ENCODE measurements at places on chromosomes 7 and 10.

GRCh38 chr10:117736655-117737054, 194.1 kb downstream of the EMX2 start:
- peak; percentile 74 for DNase-seq

DNA sequence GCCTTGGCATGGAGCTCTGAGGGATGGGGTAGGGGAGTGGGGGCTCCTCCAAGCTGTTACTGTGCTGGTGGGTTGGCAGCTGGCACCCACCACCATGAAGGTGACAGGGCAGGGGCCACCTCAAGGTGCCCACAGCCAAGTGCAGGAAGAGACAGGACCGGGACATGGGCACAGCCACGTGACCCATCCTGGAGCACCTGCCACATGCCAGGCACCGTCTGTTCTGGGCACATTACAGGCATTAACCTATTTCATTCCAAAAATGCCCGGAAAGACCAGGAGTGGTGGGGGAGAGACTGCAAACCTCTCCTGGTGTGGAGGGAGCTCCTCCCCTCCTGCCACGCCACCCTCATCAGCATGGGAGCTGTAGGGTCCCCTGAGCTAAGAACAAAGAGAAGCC, 56.7 kb downstream of the CAMK2B start:
- no peak for DNase-seq

DNA sequence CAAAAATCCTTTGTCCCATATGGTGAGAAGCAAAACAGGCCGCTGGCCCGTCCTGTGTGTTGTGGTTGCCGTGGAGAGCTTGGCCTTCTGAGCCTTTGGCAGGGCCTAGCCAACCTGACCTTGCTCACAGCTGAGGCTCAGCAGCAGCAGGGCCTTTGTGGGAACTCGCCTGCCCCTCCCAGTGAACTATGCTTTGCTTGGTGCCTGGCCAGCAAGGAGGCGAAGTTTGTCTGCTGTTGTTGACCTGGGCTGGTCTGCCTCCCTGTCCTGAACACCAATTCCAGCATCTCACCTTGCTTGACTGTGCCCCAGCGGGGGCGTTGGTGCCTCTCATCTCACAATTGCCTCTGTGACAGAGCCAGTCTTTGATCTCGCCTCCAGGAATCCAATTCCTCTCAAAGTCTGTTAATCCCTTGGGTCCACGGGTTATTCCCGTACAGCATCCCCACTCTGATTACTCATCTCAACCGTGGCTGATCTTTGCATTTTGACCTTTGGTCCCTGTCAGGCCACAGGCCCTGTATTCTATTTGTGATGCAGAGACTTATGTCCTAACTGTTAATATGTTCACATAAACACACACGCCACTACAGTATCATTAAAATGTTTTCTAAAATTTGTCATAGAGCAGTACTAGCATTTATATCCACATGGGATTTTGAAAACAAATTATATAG, 22.6 kb downstream of the EPDR1 start:
- no peak for DNase-seq

GRCh38 chr7:3846738-3847137, 545.7 kb downstream of the SDK1 start:
- no peak for DNase-seq

- no peak for DNase-seq
Observed at GRCh38 chr10:131737543-131738395, 163.0 kb upstream of the PPP2R2D start.

- peak; percentile 66 for DNase-seq
Observed at GRCh38 chr7:78151229-78151628, 352.7 kb downstream of the PHTF2 start.

- DNase-seq, result no peak
Observed at GRCh38 chr10:4784667-4785333, 41.2 kb upstream of the AKR1E2 start.

- DNase-seq, result no peak
Observed at GRCh38 chr7:55574051-55574717, 1.9 kb upstream of the VOPP1 start.

GRCh38 chr10:44042075-44042770, 342.7 kb downstream of the CXCL12 start:
- no peak for DNase-seq

DNA sequence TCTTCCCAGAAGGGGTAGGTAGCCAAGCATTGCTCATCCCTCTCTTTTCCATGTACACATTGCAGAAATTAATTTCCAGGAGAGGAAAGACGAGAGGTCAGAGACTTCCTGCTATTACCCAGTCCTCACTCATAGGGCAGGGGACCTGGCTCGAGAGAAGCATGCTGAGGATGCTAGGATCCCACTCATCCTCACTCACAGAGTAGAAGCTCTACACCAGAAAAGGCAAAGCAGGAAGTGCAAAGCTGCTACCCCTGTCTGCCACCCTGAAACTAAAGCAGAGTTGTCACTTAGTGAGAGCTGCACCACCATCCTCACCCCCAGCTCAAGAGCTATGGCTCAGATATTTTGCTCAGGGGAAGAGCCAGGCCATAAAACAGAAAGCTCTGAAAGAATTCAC, 9.9 kb downstream of the OR9A2 start:
- DNase-seq, result no peak

DNA sequence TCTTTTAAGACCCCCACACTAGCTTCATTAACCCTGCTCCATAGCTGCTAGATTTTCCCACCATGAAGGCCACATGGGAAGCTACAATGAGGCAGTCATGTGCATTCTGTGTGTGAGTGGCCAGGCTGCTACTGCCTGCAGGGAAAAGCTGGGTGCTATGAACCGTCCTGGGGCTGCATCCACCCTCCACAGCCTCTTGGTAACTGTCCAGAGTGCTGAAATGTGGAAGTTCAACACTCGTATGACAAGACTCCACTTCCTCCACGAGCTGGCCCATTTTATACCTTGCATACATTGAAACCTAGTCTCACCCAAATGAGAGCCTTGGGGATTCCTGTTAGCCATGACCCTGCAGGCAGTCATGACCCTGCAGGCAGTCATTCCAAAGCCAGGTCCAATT, 59.4 kb downstream of the CUZD1 start:
- DNase-seq, result no peak

DNA sequence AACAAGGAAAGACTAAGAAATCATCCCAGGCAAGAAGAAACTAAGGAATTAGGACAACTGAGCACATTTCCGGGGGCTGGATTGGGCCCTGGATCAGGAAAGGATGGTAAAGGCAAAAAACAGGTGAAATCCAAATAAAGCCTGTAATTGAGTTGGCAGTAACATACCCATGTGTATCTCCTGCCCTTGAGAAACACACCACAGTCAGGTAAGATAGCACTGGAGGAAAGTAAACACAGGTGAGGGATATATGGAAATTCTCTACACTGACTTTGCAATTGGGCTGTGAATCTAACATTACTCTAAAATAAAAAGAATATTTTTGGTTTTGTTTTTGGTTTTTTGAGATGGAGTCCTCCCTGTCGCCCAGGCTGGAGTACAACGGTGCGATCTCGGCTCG, 140.2 kb upstream of the FRMD4A start:
- DNase-seq, result no peak

- no peak for DNase-seq
Observed at GRCh38 chr10:16816830-16817124, 447 bp downstream of the RSU1 start.

DNA sequence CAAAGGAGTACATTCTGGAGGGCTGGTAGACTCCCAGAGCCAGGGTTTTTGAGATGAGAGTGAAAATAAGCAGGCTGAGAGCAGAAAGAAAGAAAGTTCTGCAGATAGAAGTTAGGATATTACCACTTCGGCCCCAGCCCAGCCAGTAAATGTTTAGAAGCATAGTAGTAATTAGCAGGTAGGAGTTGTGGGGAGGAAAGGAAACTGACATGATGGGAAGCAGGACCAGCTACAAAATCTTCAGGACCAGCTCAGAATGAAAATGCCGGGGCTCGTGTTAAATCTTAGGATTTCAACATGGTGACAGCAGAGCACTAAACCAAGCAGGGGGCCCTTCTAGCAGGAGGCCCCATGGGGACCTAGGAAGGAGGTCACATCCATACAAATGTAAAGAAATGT, 28.7 kb downstream of the PRSS2 start:
- no peak for DNase-seq

DNA sequence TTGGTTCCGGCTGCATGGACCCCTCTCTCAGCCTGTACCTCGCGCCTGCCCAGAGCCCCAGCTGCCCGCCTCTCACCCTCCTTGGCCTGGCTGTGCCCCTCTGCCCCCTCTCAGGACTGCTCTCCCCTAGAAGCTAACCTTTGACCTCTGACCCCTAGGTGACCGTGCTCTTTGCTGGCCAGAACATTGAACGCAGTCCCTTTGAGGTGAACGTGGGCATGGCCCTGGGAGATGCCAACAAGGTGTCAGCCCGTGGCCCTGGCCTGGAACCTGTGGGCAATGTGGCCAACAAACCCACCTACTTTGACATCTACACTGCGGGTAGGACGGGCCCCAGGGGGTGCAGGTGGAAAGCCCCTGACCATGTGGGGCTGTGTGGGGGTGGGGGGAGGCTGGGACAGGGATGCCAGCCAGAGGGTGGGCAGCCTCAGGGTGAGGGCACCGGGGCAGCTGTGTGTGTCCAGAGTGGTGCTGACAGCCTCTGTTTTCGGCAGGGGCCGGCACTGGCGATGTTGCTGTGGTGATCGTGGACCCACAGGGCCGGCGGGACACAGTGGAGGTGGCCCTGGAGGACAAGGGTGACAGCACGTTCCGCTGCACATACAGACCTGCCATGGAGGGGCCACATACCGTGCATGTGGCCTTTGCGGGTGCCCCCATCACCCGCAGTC, 8.0 kb downstream of the FLNC start:
- DNase-seq, result no peak

DNA sequence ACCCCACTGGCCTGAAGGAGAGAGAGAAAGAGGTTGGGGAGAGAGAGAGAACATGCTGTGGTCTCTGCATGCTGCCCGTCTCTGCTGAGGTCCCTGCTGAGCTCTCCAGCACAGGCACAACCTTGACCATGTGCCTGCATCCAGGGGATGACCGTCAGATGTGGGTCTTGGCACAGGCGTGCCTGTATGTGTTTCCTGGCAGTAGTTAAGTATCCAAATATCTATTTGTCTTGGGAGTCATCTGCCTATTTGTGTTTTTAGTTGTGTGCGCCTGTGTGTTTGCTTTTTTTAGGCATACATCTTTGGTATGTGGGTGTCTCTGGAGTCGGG, 1.9 kb upstream of the UNC5B start:
- no peak for DNase-seq

- no peak for DNase-seq
Observed at GRCh38 chr7:154871507-154871906, 131.4 kb downstream of the PAXIP1 start.

DNA sequence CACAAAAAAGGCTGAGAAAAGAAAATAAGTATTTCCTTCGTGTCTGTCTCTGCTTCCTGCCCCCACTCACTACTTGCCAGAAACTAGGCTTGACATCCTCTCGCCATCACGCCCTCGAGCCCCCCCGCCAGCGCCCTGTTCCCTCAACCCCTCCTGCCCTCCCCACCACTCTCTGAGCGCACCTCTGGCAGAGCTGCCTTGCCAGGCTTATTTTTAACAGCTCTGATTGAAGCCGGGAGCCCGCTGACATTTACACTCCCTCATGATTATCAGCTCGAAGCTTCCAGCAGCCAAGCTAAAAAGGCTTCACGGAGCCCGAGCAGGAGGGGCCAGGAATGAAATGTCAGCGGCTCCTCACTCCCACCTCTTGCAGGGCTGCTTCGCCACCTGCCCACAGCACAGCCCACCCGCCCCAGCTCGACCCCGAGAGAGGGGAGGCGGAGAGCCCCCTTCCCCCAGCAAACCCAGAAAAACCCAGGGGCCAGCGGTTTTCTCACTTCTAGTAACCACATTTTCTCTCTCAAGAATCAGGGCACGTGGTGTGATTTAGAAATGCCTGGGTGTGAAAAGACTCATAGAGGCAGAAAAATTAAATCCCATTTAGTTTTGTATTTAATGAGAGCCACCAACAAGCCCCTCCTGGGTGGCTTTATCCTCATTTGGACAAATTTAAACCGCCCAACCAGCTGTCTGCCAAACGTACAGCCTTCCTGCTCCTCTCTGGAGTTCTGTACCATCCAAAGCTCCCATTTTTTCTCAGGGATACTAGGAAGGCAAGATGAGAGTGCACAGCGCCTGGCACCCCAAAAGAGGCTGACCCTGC, 89.3 kb downstream of the SLIT1 start:
- DNase-seq, result no peak

DNA sequence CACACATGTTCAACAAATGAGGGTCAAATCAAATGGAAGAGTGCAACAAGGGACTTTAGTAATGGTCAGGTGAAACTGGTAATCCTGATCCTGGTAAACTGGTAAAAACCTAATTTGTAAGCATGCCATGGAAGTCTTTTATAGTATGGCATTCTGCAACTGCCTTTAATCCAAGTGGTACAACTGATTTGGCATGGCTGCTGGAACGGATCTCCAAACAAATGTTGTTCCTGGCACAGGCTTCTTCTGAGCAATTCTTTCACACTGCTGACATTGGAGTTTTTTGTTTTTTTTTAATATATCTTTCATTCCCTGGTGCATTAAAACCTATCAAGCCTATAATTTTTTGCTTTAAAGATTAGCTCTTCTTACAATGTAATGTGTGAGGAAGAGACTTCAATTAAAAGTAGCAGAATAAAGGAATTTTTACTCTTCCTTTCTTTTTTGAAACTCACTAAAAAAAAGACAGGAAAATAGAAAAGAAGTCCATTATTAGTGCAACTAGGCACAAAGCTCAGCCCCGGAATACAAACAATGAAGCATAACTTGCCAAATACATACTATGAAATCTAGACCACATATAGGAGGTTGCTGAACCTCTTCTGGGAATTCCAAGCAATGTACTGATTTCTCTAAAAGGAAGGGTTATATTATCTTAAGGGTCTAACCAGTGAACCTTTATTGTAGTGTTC, 79.3 kb upstream of the OIT3 start:
- no peak for DNase-seq

- DNase-seq, result no peak
Observed at GRCh38 chr7:124379296-124379695, 346.4 kb upstream of the TMEM229A start.

GRCh38 chr7:95592570-95592969, 3.7 kb downstream of the PDK4 start:
- no peak for DNase-seq

- DNase-seq, result no peak
Observed at GRCh38 chr7:130268463-130269317, 2.0 kb downstream of the CPA2 start.

GRCh38 chr7:94436018-94436604, 41.4 kb downstream of the COL1A2 start:
- DNase-seq, result peak; percentile 34

GRCh38 chr7:16051561-16052255, 365.2 kb upstream of the MEOX2 start:
- DNase-seq, result no peak

- DNase-seq, result peak; percentile 18
Observed at GRCh38 chr7:6317797-6318438, 45.5 kb upstream of the CYTH3 start.

DNA sequence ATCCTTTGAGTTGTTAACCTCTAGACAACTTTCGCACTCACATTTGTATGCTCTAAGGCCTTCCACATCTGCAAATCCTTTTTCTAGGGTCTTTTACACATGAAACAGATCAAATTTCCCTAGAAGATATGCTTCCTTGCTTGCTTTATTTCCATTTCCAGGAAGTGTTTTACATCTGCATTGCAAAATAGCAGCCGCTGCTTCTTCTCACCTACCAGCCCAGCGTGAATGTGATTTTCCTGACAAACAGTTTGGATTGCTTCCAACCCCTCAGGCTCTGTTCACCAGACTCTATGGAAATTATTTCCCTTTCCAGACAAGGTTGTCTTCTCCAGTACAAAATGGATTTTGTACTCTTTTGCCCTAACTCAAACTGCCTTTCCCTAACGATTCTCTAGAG, 50.9 kb upstream of the PAPSS2 start:
- DNase-seq, result no peak

GRCh38 chr10:31090894-31091607, 59.4 kb upstream of the ZNF438 start:
- no peak for DNase-seq
